ENCODE measurements at places on chromosomes 12 and 14.
A peak's percentile ranks its signal among the peaks of the same experiment; 100 is the strongest.

DNA sequence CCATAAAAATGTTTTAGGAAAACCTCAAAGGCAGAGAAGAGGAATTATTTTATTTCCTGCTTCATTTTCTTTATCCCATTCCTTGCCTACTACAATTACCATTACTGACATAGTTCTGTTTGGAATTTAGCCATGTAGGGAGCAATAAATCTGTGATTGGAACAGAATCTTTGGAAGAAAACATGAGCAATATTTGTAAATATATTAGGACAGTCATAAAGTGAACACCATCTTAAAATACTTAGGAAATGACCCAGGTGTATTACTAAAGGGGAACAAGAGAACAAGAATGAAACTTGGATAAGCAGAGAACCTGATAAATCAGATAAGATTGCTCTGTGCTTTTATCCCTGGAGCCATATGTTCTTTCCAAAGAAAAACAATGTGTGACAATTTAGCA lies 1326.0 kb upstream of the FLRT2 start:
- DNase-seq = no peak

- DNase-seq = no peak
Measured at GRCh38 chr12:25986180-25986579, 27.7 kb downstream of the RASSF8 start.

DNA sequence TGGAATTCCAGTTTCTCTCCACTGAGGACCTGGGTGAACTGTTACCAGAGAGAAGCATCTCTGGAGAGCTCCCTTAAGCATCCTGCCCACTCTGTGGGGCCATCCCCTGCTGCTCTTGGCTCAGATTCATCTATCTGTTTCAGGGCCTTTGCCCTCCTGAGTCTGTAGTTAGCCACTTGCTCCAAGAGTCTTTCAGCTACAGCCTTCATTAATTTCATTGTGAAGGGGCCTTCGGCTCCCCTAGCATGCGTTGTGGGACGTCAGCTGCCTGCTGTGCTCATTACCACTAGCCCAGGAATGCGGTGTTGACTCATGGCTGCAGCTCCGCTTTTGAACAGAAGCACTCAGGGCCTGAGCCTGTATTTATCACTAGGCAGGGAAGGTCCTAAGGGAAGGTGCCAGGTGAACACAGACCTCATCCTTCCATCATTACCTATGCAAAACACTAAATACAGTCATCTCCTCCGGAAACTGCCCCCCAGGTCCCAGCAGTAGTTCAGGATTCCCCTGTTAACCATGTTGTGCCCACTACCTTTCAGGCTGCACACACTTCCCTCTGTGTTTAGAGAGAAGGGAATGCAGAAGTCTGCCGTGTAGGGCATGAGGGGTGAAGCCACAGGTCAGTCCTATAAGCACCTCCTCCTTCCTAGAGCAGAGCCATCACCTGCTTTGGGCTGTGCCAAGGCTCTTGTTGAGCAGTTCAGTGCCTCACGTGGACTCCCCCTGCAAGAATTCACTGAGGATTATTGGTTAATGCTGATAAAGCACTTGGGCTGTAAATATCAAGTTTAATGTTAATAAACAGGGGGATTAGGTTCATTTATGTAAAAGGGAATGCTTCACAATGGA lies 191.4 kb downstream of the CACNA1C start:
- peak; percentile 91 for DNase-seq

GRCh38 chr14:96104469-96105057 lies 65.4 kb downstream of the C14orf132 start:
- peak; percentile 98 for DNase-seq

DNA sequence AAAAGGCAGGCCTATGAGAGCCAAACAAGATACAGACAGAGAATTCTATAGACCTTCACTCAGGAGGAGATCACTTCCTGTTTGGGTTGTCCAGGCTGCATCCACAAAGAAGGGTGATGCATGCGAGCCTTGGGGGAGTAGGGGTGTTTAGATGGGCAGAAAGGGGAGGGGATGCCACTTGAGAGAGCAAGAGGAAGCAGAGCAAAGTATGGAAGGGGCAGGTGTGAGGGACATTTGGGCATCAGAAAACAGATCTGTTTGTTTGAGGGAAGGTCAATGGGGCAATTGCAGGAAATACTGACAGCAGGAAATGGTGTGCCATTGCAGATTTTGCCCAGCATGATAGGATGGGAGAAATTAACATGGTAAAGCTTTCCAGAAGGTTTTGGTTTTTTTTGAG lies 146.4 kb upstream of the FOXN3 start:
- DNase-seq = no peak

Measured in AG08395 (cell line).